ENCODE measurements at places on chromosomes 2 and 18. TPM values are rescaled to one million over a fixed set of nuclear protein-coding genes. Genes with fewer than 3 reads are reported as not detected.

The SERPINB13 gene
- polyA plus RNA-seq = not detected

The SIX3 gene
- not detected for polyA plus RNA-seq

The HRH4 gene
- polyA plus RNA-seq = not detected

The ALPG gene
- not detected for polyA plus RNA-seq

The GLI2 gene
- polyA plus RNA-seq = 0.86 TPM

The DYNC1I2 gene
- 58.8 TPM for polyA plus RNA-seq

The ZNF396 gene
- 0.72 TPM for polyA plus RNA-seq

The ERCC3 gene
- 17.3 TPM for polyA plus RNA-seq

The GNAL gene
- 3.5 TPM for polyA plus RNA-seq

The REG3A gene
- 0.41 TPM for polyA plus RNA-seq

The GREB1 gene
- 4.6 TPM for polyA plus RNA-seq

The NEB gene
- 31.0 TPM for polyA plus RNA-seq

The MAP2 gene
- 2.9 TPM for polyA plus RNA-seq

The DLGAP1 gene
- 0.11 TPM for polyA plus RNA-seq

The GPD2 gene
- polyA plus RNA-seq = 6.0 TPM

The ABCB6 gene
- 23.4 TPM for polyA plus RNA-seq

The XDH gene
- not detected for polyA plus RNA-seq

The AQP12A gene
- not detected for polyA plus RNA-seq

The MYO7B gene
- polyA plus RNA-seq = 0.81 TPM

The VWC2L gene
- not detected for polyA plus RNA-seq

The CRYGD gene
- polyA plus RNA-seq = not detected

The TMEM18 gene
- 10.6 TPM for polyA plus RNA-seq

The C2orf81 gene
- polyA plus RNA-seq = 1.00 TPM

The PCARE gene
- polyA plus RNA-seq = 1.1 TPM

The CELF4 gene
- 0.79 TPM for polyA plus RNA-seq

The CRACDL gene
- polyA plus RNA-seq = 2.7 TPM

The CDH2 gene
- 75.6 TPM for polyA plus RNA-seq

The STPG4 gene
- polyA plus RNA-seq = not detected

The MC4R gene
- polyA plus RNA-seq = not detected

The KATNAL2 gene
- polyA plus RNA-seq = 5.0 TPM

The TBR1 gene
- polyA plus RNA-seq = 0.02 TPM

The C2orf78 gene
- polyA plus RNA-seq = not detected

The CD207 gene
- 0.18 TPM for polyA plus RNA-seq

The HNMT gene
- polyA plus RNA-seq = 13.7 TPM

The NYAP2 gene
- not detected for polyA plus RNA-seq

The DYNAP gene
- polyA plus RNA-seq = not detected

The DCDC2C gene
- polyA plus RNA-seq = not detected

The UGT1A6 gene
- not detected for polyA plus RNA-seq

The ALPI gene
- polyA plus RNA-seq = not detected

The COL4A4 gene
- 3.6 TPM for polyA plus RNA-seq
